ENCODE measurements at places on chromosomes 5 and 9.

DNA sequence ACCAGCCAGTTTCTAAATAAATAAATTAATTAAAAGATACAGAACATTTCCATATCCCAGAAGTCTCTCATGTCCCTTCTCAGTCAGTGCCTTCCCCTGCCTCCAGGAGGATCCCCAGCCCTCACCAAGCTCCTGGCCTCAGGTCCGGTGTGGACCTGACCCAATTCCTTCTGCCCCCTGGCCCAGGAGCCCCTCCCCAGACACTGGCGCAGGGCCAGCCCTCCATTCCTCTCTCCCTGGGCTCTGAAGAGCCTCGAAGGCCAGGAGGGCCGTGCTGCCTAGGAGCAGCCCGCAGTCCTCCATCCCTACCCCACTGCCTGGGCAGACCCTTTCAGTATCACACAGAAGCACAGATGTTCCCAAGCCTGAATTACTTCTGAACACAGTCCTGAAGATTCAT is 61.8 kb upstream of the BARHL1 start:
- no peak for DNase-seq

GRCh38 chr5:116525674-116526073 is 48.9 kb downstream of the SEMA6A start:
- no peak for DNase-seq

DNA sequence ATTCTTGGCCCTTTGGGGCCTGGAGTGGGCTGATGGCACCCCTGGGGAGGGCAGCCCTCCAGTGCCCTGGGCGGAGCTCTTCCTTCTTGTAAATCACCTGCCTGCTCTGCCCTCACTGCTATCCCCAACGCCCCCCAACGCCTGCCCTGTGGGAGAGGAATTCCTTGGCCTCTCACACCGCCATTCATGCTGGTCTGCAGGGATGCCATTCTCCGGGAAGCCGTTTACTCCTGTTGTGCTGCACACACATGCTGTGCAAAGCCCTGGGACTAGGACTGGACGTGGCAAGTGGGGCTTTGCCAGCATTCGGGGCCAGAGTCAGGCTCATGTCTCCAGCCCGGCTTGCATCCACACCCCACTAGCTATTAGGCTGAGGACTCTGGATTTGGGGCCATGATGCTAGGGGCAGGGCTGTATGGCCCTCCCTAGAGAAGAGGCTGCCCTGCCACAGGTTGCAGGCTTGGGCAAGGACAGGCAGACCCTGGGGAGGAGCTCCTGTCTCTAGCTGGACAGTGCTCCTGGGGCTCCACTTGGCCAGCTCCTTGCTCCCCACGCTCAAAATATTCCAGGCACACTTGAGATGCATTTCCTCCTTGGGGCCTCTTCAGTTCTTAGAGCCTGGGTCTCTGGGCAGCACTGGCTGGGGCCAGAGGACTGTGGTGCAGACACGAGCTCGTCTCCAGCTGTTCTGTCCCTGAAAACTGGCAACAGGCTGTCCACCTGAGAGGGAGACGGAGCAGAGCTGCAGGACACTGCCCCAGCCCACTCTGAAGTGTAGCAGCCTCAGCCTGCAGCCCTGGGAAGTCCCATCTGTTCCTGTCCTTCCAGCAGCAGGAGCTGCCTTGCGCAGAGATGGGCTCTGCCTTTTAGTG is 226.9 kb downstream of the CACNA1B start:
- DNase-seq: no peak

DNA sequence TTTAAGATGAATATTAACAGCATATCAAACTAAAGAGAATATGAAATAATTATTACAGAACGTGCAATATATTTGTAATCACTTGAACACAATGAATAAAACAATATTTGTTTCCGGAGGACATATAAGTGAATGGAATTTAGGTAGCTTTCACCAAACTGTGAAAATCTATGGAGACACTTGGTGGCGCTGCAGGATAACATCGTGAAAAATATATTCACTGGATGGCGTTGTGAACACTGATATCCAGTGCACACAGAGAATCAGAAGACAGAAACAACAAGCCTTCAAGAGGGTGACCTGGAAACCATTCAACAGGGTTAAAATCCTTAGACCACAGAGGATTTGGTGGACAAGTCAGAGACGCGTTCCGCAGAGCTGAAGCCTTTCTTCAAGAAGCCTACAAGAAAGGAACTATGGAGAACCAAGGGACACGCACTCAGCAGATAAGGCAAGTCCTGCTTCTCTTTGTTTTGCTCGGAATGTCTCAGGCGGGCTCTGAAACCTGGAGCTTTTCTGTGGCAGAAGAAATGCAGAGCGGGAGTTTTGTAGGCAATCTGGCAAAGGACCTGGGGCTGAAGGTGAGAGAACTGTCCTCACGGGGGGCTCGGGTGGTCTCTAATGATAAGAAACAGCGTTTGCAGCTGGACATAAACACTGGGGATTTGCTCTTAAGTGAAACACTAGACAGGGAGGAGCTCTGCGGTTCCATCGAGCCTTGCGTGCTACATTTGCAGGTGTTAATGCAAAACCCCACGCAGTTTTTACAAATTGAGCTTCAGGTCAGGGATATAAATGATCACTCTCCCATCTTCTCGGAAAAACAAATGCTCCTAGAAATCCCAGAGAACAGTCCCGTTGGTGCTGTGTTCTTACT is at the start of gene PCDHB11:
Gene PCDHB11 (plus strand): TSS at position 269 of the 877 bp plus-strand sequence. CDS start 148 bp downstream, at position 417.
- DNase-seq: no peak

DNA sequence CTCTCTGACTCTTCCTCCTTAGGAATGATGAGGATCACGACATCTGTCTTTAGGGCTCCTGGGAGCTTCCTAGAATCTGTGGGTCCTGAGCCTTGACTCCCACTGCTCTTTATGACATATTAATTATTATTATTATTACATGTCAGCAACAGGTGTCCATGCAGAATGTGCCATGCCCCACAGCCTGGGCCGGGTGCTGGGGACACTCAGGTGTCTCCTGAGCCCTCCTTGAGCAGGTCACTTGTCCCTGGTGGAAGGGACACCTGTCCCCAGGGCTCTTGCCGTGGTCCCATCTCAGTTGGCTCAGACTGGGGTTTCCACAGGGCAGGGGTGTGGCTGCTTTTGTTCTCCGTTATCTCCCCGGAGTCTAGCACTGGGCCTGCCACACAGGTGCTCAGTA is 34.2 kb downstream of the PTGES start:
- DNase-seq: no peak

DNA sequence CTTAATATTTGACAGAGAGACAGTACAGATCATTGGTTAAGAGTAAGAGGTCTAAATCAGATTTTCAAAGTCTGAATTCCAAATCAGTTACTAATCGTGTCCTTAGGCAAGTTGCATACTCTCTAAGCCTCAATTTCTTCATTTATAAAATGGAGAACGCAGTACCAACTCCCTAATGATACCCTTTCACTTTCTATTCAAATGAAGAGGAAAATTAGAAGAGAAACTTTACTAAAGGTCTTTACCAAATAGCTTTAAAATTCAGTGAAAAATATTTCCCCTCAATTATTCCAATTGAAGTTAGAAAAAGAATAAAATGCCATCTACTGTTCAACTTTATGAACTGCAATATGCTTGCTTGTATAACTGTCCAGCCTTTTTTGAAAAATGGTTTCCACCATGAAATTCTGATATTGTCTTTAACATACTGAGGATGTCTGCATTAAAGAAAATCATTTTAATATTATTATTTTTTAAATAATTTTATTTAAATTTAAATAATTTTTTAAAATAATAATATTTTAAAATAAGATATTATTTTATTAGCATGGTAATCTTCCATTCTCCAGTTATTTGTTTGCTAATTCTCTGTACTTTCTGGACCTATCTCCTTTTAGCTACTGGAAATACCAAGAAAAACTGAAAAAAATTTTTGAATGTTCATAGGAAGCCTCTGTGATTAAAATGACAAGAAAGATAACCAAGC is 36.0 kb downstream of the POC5 start:
- DNase-seq: no peak

DNA sequence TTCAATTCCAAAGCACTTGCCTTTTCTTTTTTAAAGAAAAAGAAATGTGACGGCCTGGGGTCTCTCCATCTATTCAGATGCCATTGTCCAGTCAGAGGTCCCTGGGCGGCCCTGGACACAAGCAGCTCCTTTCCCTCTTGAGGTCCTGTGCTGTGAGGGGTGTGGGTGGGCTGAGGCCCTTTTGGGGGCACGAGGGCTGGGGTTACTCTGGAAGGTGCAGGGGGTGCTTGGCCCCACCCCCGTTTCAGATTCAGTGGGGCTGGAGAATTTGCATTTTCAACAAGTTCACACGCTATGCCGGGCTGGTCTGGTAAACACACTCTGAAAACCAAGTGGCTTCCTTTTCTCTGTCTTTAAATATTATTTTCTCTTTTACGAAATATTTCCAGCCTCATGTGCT is 91.4 kb upstream of the PHYKPL start:
- no peak for DNase-seq

GRCh38 chr9:77770340-77770739 is 122.2 kb upstream of the GNA14 start:
- DNase-seq: no peak

- DNase-seq: no peak
Observed at GRCh38 chr9:112869041-112869529, 21.6 kb downstream of the SLC46A2 start.

DNA sequence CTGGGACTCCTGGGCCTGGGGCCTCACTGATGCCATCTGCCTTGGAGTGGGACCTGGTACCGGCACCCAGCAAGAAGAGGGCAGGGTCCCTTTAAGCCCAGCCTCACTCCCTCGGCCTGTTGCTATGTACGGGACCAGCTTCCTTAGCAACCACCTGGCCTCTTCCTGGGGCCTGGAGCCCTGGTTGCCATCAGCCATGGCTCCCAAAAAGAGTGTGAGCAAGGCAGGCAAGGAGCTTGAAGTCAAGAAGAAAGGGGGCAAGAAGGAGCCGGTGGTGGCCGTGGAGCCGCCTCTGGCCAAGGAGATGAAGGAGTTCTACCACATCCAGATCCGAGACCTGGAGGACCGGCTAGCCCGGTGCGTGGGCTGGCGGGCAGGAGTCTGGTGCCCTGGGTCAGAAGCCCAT is at the start of gene CFAP157:
Gene CFAP157 (plus strand): TSS at position 153 of the 406 bp plus-strand sequence. CDS start 44 bp downstream, at position 197.
- DNase-seq: no peak

DNA sequence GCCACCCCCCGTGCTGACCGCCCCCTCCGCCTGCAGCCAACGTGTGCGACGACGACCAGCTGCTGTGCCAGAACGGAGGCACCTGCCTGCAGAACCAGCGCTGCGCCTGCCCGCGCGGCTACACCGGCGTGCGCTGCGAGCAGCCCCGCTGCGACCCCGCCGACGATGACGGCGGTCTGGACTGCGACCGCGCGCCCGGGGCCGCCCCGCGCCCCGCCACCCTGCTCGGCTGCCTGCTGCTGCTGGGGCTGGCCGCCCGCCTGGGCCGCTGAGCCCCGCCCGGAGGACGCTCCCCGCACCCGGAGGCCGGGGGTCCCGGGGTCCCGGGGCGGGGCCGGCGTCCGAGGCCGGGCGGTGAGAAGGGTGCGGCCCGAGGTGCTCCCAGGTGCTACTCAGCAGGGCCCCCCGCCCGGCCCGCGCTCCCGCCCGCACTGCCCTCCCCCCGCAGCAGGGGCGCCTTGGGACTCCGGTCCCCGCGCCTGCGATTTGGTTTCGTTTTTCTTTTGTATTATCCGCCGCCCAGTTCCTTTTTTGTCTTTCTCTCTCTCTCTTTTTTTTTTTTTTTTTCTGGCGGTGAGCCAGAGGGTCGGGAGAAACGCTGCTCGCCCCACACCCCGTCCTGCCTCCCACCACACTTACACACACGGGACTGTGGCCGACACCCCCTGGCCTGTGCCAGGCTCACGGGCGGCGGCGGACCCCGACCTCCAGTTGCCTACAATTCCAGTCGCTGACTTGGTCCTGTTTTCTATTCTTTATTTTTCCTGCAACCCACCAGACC is 80.2 kb downstream of the NTNG2 start:
- DNase-seq: peak; percentile 48

GRCh38 chr5:132368186-132368585 is 1.3 kb upstream of the SLC22A5 start:
- DNase-seq: no peak

- no peak for DNase-seq
Observed at GRCh38 chr9:96344458-96345180, 38.9 kb downstream of the SLC35D2 start.

- no peak for DNase-seq
Observed at GRCh38 chr9:93659044-93659836, 82.9 kb downstream of the PHF2 start.

DNA sequence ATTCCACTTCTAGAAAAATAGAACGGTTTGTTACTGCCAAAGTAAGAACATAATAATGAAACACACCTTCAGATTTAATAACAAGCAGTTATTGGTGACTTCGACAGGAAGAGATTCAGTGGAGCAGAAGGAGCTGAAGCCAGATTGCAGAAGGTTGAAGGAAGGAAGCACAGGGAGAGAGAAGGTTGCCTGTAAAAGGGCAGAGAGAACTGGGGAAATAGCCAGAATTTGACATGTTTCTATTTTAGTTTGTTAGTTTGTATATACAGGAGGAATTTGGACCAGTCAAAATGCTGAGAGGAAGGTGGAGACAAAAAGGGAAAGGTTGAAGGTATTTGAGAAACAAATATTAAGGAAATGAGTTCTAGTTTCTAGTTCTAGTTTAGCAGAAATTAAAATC is 269.2 kb upstream of the ELAVL2 start:
- DNase-seq: no peak

- no peak for DNase-seq
Observed at GRCh38 chr5:113480243-113480642, 8.0 kb downstream of the MCC start.

GRCh38 chr5:178312880-178313282 is 80.3 kb upstream of the PHYKPL start:
- DNase-seq: no peak

All from T-helper 1 cell (primary cell).